ENCODE measurements at places on chromosomes 13 and 19.

DNA sequence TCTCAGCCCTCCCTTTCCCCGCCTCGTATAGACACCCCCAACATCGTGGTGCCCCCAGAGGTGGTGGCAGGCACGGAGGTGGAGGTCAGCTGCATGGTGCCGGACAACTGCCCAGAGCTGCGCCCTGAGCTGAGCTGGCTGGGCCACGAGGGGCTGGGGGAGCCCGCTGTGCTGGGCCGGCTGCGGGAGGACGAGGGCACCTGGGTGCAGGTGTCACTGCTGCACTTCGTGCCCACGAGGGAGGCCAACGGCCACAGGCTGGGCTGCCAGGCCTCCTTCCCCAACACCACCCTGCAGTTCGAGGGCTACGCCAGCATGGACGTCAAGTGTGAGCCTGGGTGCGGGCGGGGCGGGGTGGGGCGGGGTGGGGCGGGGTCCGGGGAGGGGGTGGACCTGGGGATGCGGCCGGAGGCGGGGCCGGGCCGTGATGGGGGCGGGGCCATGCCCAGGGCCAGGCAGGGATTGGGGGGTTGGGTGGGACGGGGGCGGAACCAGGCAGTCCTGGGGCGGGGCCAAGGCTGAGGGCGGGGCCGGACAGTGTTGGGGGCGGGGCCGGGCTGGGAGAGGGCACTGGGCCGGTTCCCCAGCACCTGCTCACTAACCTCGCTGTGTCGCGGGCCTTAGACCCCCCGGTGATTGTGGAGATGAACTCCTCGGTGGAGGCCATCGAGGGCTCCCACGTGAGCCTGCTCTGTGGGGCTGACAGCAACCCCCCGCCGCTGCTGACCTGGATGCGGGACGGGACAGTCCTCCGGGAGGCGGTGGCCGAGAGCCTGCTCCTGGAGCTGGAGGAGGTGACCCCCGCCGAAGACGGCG is 7.8 kb downstream of the MAG start:
- no peak for DNase-seq

- DNase-seq = no peak
Measured at GRCh38 chr19:46674416-46675178, 13.6 kb upstream of the DACT3 start.

DNA sequence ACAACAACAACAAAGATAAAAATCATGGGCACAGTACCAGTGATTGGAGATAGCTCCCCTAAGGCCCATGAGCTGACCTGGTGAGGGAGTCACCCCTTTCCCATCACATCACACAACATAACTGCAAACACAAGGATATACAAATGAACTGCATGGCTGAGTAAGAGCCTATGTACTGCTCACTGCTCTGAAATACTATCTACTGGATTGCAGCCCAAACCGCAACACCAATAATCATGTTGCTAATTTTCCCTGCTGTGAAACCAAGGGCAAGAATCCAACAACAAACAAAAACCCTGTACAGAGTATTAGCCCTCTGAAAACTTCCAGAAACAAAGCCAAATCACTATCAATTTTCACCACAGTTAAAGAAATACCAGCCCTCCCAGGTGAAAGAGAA is 1893.2 kb downstream of the PCDH9 start:
- no peak for DNase-seq

DNA sequence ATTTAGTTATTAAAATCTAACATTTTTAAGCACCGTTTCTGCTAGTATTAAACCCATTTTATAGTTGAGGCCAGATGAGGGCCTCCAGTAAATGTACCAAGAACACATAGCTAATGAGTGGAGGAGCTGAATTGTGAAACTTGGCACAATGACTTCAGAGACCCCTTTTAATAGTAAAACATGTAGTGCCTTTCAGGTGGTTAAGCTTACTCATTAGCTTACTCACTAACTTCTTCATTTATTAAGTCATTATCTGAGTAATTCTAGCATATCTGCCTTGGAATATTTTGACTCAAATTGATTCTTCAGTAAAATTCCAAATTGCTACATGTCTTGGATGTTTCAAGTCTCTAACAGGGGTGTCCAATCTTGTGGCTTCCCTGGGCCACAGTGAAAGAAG is 735.2 kb downstream of the LIG4 start:
- no peak for DNase-seq

DNA sequence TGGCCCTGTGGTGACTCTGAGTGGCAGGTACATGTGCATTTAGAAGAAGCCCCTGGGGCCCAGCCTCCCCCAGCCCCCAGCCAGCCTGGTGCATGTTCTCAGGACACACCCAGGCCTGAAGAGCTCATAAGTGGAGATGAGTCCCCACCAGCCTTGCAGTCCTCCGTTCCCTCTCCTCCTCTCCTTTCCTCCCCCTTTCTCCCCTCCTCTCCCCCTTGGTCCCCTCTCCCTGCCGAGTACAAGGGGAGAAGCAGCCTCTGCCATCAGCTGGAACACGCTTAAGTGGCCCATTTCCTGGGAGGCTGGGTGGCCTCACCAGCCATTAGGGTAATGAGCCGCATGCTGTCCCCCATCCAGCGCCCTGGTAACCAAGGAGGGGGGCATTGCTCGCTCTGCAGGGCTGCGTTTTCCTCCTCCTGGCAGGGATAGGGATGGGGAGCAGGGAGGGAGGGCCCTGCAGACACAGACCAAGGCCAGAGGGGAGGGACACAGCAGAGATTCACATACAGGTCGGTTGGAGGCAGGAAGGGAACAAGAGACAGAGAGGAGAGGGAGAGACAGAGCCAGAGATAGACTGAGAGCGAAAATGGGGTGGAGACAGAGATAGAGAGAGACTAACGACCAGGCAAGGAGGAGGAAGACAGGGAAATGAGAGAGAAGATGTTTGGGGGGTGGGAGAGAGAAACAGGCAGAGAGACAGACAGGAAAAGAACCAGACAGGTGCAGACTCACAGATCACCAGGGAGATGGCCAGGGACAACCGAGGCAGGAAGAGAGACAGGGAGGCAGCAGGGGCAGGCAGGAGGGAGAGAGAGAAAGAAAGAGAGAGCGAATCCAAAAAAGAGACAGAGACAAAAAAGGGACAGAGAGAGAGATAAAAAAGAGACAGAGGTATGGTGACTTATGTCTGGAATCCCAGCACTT is 19.3 kb upstream of the DPP9 start:
- DNase-seq = no peak

GRCh38 chr13:19782049-19782726 is 557 bp downstream of the PSPC1 start:
- peak; percentile 19 for DNase-seq

GRCh38 chr19:11142528-11143171 is 12.9 kb downstream of the SPC24 start:
- no peak for DNase-seq

DNA sequence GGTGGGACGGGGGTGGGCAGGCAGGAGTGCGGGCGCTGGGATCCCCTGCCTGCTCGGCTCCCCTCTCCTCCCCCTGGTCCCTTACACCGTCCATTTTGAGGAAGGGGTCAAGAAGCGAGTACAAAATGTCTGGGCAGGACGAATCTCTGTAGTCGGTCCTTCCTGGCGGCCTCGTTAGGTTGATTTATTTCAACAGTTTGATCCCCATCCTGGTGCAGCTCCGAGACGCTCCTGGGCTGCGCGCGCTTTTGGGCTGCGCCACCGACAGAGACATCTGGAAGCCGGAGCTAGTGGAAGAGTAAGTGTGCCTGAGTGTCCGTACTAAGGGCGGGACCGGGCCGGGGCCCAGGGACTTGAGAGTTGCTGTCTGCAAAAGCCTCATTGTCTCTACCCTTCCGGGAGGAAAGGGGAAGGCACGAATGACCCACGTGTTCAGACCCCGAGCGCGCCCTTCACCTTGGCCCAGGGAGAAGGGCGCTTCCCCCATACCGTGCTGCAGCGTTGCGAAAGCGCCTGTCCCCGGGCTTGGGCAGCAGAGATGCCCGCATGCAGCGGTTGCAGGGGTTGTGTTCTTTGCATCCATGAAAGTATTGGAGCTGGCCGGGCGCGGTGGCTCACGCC is 1.8 kb downstream of the ZNF114 start:
- no peak for DNase-seq

DNA sequence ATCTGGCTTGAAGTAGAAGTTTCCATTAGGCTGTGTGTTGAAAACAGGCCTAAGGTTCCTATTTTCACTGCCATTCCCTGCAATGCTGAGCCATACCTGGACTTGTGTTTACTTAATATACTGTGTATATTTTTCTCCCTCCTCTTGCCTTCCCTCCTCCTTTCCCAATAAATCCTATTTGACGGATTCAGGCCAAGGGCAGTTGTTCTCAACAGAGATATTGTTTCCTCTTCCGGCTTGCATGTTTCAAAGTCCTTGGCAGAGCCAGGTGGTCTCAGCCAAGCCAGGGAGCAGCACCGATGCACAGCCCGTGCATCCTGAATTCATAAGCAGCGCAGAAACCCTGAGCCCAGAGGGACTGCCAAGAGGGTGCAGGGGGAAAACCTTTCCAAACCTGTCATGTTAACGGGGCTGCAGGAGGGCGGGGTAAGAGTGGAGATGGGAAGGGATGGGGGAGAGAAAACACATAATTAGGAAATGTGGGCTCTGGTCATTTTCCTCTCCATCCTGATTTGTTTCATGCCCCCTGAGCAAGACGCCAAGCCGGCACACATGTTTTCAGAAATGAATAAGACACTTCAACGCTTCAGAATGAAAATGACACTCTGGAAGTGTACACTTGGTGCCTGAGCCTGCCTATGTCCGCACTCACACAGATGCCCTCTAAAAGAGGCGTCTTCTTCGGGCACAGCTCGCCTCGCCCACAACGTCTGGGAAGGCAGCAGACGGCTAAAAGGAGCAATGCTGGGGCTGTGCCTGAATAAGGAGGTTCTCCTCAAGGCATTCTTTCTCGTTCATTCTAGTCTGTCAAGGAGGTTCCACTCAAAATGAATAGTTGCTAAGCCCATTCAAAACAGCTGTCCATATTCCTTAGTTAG is 149.3 kb upstream of the UBL3 start:
- DNase-seq = no peak

- DNase-seq = no peak
Measured at GRCh38 chr13:52950436-52950956, 78.1 kb upstream of the OLFM4 start.

GRCh38 chr19:31304831-31305312 is 44.4 kb downstream of the TSHZ3 start:
- DNase-seq = no peak

DNA sequence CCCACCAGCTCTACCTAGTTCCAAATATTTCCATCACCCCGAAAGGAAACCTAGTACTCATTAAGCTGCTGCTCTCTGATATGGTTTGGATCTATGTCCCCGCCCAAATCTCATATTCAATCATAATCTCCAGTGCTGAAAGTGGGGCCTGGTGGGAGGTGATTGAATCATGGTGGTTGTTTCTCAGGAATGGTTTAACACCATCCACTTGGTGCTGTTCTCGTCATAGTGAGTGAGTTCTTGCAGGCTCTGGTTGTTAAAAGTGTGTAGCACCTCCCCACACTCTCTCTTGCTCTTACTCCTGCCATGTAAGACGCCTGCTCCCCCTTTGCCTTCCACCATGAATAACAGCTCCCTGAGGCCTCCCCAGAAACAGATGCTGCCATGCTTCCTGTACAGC is 43.4 kb upstream of the MED4 start:
- no peak for DNase-seq

GRCh38 chr13:80903911-80904310 is 563.0 kb upstream of the SPRY2 start:
- DNase-seq = no peak

DNA sequence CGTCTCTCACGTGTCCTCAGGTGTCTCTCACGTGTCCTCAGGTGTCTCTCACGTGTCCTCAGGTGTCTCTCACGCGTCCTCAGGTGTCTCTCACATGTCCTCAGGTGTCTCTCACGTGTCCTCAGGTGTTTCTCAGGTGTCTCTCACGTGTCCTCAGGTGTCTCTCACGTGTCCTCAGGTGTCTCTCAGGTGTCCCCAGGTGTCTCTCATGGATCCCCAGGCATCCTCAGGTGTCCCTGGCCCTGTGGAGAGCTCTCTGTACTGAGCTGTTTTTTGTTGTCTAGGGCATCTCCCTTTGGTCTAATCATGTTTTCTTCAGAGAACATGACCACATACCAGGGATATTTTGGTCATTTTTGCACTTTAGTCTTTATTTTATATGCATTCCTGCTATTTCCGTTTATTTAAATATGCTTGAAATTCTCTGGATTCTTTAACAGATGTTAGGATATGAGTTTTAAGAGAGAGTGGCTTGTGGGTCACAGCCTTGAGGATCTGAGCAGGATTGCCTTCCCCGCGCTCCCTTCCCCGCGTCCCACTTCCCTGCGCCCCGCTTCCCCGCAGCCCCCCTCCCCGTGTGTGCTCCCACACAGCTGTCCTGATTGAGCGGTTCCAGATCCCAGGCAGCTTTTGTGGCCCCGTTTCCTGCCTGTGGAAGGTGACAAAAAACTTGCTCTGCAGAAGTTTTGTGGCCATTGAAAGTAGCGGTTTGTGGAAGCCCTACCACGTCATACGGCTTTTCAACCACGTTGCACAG is 31.9 kb downstream of the ATP4B start:
- no peak for DNase-seq

GRCh38 chr19:33612928-33613619 is 8.7 kb upstream of the CHST8 start:
- no peak for DNase-seq

- DNase-seq = no peak
Measured at GRCh38 chr19:6532244-6532999, 1.6 kb downstream of the TNFSF9 start.

GRCh38 chr19:51009061-51009891 is 7.9 kb upstream of the KLK8 start:
- DNase-seq = no peak

- DNase-seq = no peak
Measured at GRCh38 chr19:53308339-53308811, 25.2 kb upstream of the ZNF845 start.

DNA sequence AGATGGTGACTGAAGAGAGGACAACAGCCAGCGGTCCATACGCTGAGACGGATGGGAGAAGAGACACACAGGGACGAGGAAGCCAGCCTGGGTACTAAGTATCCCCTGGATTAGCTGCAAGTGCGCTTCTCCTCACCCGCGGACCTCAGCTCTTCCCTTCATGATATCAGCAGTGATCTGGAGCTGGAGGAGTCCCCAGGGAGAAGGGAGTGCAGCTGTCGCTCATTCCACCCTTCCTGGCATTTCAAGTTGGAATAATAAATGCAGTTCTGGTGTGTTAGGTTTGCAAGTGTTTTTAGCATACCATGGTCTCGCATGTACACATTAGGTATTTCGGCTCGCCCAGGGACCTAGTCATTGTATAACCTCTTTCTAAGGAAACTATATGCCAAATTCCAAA is 88.5 kb upstream of the C1QTNF9B start:
- no peak for DNase-seq

DNA sequence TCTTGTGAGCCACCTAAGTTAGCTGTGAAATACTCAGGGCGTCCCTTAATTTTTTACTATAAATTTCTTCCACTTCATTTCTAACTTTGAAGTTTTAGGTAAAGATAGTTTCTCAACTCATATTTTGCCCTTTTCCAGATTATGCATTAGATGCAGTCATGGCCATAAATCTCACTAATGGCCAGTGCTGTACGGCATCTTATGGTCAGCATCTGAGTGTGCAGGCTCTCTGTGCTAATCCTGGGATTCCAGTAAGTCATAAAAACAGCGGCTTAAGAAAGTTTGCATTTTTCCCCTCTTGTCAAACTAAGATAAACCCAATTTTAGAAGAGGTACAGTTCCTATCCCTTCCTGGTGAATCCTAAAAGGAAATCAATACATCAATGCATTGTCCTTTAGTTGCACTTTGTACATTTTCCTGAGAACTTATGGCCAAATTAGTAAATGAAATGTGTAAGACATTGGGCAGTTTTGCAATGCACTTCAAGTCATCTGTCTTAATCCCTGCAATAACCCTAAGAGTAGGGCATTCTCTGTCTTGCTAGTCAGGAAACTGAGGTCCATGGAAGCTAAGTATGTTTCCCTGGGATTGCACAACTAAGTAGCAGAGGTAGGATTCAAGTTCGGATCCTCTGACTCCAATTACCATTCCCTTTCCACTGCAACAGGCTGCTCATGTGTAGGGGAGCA is 146.2 kb downstream of the DCT start:
- DNase-seq = no peak
